Effector CD8-positive, alpha-beta T cell (primary cell): ENCODE measurements at places on chromosomes 7 and 10.

GRCh38 chr10:5484205-5484604 lies 15.2 kb downstream of the CALML5 start:
- no peak for DNase-seq

- DNase-seq, result no peak
Observed at GRCh38 chr10:122494833-122495232, 33.5 kb downstream of the HTRA1 start.

DNA sequence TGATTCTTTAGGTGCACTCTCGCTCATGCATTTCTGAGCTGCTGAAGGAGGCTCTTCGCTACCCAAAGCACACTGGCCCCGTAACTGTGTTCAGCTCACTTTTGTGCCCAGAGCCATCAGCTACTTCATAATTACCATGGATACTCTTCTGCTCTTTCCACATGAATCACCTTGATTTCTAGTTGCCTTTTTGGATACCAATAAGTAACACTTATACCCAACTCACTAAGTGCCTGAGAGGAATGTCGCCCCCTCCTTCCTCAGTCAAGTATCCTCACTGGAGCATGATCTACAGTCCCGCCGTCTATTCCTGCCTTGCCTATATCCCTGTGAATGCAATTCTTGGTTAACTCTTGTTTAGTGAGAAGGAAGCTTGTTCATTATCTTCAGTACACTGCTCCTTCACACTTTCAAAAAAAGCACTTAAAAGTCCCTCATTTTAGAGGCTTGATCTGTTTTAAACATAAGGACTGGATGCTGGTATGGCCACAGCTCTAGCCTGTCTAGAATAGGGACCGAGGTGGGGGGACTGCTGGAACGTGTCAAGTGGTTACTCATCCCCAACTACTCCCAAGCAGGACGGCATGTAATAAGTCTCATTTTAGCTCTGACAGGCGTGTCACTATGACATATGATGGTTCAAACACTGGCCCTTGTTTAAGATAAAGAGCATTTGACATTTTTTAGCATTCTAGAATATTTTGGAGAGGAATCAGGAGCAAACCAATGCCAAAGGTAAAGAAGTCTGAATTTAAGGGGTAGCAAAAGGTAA lies 23.7 kb downstream of the SVIL start:
- DNase-seq, result no peak

DNA sequence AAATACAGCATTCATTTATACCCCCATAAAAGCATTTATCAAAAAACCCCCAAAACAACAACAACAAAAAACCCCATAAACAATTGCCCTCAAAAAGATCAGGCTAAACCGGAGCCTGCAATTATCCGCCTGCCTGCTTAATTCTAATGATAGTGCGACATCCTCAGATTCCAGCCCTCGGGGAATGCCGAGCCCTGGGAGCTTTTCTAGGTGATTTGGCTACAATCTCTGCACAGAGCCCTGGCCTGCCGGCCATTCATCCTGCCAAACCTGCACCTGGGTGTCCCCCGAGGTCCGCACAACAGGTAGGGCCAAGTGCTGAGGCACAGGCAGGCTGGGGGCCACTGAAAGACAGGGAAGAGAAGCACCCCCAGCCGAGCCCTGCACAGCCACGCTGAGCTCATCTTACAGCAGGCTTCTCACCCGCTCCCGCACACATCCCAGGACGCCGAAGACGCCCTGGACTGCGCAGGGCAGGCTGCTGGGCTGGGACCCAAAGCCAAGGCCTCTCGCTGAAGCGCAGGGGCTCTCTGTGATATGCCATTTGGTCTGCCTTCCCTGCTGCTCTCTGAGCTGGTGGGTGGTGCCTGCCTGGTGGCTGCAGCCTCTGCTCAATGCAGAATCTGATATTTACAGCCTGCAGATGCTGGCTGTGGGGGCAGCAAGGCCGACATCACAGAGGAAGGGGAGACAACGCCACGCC lies 57.5 kb downstream of the CAMK2B start:
- no peak for DNase-seq

- DNase-seq, result no peak
Observed at GRCh38 chr7:94366832-94367231, 27.9 kb upstream of the COL1A2 start.

DNA sequence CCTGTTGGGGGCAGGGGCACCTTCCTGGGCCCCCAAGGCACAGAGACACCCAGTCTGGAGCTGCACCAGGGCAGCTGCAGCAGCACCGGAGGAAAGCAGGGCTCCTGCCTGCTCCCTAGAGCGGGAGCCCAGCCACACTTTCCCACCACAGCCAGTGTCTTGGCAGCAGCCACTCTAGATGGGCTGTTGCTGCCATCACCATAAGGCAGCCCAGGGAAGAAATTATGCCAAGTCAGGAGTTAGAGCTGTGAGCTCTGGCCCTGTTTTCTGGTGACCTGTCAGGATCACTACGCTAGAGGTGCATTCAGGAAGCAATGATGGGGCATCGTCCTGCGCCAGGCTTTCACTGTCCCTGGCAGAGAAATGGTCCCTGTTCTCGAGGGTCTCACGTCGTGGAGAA lies 38.0 kb upstream of the ZNRF2 start:
- no peak for DNase-seq

- no peak for DNase-seq
Observed at GRCh38 chr10:19929506-19930140, 113.4 kb downstream of the PLXDC2 start.

DNA sequence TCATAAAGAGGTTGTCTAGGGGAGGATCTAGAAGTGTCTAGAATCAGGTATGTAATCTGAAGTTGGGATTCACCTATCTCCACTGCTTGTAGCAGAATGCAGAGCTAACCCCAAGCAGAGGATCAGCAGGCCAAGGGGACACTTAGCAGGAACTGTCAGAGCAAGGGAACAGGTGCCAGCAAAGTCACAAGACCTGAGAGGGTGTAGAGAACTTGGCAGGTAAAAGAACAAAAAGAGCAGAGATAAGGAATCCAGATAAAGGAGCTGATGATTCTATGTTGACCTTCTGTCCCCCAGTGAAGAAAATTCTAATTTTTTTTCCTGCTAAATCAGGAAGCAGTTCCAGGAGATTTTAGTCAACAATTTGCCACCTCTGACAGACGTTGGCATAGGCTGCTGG lies 91.4 kb upstream of the CCDC71L start:
- no peak for DNase-seq

GRCh38 chr10:121694966-121695643 lies 96.9 kb upstream of the FGFR2 start:
- DNase-seq, result no peak

DNA sequence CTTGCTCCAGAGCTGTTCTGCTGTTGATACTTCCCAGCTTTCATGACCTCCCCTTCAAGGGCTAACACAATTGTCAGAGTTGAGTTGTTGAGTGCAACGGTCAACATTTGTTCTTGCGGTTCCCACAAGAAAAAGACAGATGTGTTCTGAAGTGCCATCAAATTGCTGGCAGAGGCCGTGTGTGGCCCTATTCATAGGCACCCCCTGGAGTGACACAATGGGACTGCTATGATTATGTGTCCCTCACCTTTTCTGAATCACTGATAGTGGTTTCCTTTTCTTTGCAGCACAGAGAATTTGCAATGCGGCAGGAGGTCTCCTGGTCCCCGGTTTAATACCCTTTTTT lies 5.8 kb upstream of the IGFBP1 start:
- DNase-seq, result no peak

DNA sequence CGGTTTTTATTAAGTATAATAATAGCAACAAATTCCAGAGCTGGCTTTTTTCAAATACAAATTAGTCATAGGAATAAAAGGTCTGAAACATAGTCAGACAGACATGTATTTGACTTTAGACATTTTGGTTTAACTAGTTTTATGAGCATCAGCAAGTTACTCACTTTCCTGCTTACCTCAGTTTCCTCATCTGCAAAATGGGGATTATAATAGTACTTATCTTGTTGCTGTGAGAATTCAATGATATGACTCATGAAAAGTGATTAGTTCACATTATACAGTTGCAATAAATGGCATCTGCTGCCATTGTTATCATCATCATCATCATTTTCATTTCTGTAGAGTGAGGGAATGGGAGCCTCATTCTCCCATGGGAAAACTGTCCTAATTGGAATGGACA lies 33.5 kb downstream of the ACTA2 start:
- no peak for DNase-seq

DNA sequence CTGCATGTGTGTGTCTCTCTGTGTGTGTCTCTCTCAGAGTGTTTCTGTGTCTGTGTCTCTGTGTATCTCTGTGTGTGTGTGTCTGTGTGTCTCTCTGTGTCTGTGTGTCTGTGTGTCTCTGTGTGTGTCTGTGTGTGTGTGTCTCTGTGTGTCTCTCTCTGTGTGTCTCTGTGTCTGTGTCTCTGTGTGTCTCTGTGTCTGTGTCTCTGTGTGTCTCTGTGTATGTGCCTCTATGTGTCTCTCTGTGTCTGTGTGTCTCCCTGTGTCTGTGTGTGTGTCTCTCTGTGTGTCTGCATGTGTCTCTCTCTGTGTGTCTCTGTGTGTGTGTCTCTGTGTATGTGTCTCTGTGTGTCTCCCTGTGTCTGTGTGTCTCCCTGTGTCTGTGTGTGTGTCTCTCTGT lies 44.8 kb upstream of the C10orf71 start:
- DNase-seq, result no peak

DNA sequence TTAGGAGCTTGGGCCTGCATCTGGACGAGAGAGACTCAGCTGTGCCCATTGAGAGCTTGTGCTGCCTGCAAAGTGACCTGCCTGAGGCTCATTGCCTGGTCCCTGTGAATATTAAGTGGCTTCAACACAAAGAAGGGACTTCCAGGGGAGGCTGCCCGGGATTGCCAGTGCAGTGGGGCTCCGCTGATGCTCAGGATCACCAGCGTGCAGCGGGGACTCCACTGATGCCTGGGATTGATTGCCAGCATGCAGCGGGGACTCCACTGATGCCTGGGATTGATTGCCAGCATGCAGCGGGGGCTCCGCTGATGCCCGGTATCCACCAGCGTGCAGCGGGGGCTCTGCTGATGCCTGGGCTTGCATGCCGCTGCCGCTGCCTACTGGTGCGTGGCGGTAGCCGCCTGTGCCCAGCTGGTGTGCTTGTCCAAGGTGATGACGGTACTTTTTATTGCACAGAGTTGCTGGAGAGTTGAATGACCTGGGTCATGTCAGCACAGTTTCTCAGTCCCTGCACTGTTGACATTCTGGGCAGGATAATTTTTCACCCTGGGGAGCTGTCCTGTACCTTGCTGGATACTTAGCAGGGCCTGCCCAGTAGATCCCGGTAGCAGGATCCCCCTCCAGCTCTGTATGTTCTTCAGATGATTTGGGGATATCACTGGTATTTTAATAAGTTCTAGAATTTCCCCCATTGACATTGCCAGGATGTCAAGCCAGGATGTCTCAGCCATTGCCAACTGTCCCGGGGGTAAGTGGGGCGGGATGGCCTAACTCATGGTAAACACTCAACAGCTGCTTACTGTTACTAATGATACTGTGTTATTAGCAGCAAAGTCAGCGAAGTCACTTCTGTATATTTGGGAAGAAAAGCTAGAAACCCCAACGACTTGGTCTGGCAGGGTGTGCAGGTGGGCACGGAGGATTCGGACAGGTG lies 13.0 kb downstream of the DOCK1 start:
- no peak for DNase-seq

GRCh38 chr7:152899548-152900109 lies 140.1 kb downstream of the ACTR3B start:
- no peak for DNase-seq

DNA sequence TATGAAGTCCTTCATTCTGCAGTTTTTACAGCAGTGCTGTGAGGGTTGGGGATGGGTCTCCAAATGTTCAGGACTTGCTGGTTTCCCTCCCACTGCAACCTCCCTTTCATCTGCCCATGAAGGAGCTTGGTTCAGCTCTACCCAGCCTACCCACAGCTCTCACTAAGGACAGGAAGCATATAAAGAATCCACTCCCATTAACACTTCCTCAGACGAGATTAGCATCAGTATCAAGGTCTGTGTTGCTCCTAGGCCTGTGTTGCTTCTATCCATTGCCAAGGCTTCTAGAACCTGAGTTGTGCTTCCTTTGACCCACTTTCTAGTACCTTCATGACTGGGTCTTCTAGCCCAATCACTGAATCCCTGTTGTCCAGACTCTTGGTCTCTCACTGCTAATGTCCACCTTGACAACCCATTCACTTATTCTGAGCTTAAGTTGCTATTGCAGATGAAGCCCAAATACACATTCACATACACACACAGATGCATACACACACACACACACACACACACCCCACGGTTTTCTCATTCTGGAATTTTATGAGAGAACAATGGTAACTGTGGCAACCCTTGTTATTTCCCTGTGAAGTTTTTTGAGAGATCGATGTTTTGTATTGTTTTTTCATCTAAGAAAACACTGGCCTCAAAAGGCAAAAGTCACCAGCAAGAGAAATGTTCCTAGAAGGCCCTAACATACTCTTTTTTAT lies 248.1 kb downstream of the MTERF1 start:
- no peak for DNase-seq

DNA sequence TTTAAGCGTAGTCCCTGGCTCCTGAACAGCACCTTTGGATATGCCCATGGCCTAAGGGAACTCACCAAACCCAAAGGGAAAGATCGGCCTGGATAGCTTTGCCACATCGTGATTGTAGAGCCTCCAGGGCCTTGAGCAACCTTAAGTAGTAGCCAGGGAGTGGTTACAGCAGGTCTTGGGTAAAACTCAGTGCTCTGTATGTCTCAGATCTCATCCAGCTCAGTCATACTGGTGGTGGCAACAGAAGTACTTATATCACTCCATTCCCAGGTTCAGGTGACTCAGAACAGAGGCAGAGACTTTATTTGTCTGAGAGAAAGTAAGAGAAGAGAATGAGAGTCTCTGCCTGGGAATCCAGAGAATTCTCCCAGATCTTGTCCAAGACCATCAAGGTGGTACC lies 39.1 kb upstream of the AASS start:
- DNase-seq, result no peak

GRCh38 chr7:85185424-85186082 lies 1.3 kb downstream of the SEMA3D start:
- DNase-seq, result no peak

DNA sequence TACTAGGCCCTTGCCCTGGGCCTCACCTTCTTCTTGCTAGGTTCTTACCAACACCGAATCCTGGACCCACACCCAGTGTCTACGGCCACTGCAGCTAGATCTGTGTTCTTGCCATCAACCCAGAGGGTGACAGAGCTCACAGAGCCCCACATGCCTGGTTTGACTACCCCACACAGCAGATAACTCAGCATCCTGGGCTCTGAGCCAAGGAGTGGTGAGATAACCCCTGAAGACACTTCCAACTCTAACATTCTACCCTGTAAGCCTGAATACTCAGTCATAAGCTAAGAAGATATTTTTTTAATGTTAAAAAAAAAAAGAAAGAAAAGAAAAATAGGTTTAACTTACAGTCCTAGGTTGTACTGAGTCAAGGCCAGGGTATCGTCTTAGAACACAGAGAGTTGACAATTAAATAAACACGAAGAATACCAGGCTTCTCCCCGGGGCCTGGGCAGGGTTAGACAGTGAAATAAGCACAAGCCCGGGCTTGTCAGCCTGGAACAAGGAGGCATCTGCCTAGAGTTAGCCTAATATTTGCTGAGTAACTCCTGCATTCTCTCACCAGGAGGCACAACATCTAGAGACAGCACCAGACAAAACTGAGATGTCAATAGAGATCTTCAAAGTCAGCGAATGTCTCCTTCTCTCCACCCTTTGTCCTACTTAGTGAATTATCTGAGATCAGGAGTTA lies 556.5 kb upstream of the LRRN3 start:
- DNase-seq, result no peak
